ENCODE measurements at places on chromosomes 5 and 9. TPM values are rescaled to one million over a fixed set of nuclear protein-coding genes. Genes with fewer than 3 reads are reported as not detected.

DNA sequence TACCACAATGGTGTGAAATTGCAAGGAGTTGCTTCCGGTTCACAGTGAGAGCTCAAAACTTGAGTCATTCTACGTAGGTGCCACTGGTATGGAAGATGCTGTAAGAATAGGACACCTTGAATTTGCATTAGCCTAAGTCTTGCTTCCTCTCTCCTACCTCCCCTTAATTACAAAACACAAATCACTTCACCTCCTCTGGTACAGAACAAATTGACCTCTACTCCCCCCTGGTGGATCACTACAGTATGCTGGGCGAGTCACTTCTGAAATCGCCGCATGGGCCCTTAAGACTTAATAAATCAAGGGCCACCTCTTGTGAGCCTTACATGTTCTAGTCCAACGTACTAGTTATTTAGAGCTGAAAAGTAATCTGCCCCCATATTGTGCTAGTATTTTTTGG lies 145.3 kb upstream of the SMARCA2 start:
- DNase-seq, result peak; percentile 38

GRCh38 chr9:120716483-120716882 lies 2.2 kb upstream of the MEGF9 start:
- DNase-seq, result no peak

- peak; percentile 97 for DNase-seq
Measured at GRCh38 chr9:124332361-124333202, 74.8 kb downstream of the NEK6 start.

DNA sequence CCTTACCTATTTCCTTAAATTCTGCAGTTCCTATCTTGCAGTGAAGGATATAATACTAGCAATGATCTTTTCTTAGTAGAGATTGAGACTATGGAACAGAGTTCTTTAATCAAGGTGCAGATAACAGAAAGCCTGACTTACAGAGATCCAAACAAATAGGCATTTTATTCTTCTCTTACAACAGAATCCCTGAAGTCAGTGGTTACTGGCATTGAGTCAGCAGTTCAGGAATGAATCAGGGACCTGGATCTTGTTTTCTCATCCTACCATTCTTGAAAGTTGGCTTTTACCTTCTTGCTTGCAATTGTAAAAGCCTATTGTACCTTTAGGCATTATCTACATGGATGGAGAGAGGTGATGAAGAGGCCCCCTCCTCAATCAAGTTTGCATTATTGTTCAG lies 47.5 kb upstream of the TLE4 start:
- DNase-seq, result no peak

DNA sequence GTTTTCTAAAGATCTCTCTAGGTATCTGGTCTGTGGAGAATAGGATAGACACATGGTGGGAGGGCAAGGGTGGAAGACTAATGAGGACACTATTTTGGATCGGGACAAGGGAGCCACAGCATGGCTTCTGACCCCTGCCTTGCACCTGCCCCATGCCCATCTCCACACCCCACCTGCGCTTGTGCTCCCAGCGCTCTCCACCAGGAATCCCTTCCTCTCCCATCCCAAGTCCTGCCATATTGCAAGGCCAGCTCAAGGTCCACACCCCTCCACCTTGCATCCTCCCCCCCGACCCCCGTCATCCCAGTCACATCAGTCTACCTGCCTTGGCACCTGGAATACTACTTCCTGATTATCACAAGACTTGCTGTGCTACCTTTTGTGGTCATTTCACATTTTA lies 44.2 kb upstream of the RETREG1 start:
- DNase-seq, result no peak

GRCh38 chr5:98296426-98296825 lies 477.0 kb upstream of the RGMB start:
- DNase-seq, result no peak

DNA sequence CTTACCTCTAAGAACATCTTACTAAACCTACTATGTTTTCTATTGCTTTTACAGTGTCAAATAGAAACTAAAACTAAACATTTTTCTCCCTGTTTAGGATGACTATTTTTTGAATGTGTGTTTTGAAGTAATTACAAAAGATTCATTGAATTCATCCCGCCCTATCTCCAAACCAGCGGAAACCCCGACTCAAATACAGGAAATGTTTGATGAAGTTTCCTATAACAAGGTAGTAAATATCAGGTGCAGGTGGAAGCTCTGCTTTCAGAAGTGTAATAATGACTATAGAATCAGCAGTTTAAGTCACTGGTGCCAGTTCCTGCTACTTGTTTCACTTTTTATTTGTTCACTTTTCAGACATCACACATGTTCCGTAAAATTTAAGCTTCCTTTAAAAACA lies 20.0 kb downstream of the ERAP2 start:
- no peak for DNase-seq

GRCh38 chr5:32760091-32760509 lies 49.0 kb downstream of the NPR3 start:
- DNase-seq, result no peak

- peak; percentile 10 for DNase-seq
Measured at GRCh38 chr5:106522296-106522695, 1148.4 kb downstream of the EFNA5 start.

Gene PSD2
- total RNA-seq, result 0.10 TPM

DNA sequence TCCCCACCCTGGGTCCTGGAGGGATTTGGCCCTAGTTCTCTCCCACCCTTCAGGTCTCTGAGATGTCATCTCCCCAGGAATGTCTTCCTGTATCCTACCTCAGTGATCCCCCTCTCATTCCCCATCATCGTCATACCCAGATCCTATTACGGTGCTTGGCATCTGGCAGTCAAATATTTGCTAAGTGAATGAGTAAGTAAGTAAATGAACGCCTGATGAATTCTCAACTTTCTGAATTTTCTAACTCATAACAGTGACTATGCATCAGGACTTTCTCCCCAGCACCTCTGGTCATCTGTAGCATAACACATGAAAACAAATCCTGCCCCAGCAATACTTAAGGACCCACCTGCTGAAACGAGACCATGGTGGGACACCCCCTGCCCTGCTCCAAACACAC lies 244.2 kb downstream of the EBF1 start:
- DNase-seq, result no peak

Gene INSL6
- total RNA-seq, result not detected

DNA sequence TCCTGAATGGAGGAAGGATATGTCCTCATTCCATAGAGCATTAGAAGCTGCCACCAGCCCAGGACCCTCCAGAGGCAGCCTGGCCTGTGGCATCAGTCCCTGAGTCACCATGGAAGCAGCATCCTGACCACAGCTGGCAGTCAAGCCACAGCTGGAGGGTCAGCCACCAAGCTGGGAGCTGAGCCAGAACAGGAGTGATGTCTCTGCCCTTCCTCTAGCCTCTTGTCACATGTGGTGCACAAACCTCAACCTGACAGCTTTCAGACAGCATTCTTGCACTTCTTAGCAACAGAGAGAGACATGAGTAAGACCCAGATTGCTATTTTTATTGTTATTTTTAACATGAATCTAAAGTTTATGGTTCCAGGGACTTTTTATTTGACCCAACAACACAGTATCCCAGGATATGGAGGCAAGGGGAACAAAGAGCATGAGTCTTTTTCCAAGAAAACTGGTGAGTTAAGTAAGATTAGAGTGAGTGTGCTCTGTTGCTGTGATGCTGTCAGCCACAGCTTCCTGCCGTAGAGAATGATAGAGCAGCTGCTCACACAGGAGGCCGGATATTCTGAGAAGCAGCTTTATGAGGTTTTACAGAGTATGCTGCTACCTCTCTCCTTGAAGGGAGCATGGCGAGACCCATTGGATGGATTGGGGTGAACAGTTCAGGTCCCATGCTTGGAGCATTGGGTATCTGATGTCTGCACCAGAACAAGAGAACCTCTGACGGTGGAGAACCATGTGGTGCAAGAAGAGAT lies 13.0 kb upstream of the CYFIP2 start:
- DNase-seq, result no peak

DNA sequence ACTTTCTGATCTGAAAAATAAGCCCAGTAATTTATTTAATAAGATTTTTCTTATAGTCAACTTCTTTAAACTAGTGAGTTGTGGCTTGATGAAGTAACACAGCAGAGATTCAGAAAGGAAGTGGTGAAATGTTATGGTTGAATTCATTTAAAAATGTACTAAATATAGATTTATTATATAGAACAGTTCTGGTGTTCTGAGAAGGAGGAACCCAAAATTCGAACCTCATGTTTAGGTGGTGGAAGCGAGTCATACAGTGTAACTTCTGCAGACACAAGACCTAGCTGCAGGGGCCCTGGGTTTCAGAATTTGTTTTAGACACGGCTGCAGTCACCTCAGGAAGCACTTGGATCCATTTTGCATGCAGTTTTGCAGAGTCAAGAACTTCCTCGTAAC lies 188.2 kb downstream of the TRIO start:
- no peak for DNase-seq

Gene SHISAL2B
- total RNA-seq, result not detected

Gene OR13F1
- not detected for total RNA-seq

- DNase-seq, result no peak
Measured at GRCh38 chr5:68405026-68405684, 189.6 kb downstream of the PIK3R1 start.

DNA sequence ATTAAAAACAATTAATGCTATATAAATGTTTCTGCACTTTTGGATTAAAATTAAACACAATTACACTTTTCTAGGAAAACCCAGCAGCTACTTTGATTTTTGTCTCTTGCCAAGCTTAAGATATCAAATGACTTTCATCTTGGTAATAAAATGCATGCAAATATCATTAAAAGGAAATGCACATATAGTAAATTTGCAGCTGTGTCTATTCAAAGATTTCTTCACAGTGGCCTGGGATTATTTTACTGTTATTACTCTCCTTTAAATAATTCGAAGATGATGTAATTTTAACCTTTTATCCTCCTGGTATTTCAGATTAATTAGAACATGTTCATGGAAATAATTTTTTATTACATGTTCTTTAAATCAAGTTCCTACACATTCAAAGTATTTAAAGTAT lies 529.5 kb upstream of the RGMB start:
- no peak for DNase-seq

Gene PCDHGB4
- 5.9 TPM for total RNA-seq

DNA sequence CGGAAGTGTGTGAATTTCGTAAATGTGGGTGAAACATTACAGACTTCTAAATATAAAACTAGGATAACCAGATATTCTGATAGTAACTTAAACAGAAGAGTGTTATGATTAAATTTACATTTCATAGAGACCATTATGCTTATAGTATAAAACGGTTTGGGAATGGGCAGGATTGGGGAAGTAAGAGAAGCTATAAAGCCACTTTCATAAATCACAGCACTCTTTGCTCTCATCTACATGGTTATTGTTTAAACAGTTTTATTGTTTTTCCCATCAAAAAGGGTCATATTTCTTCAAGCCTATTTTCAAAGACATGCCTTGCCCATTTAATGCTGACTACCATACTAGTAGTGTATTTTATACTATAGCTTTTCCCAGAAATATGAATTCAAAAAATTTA lies 9.2 kb downstream of the ZFR start:
- DNase-seq, result no peak

GRCh38 chr9:120593955-120594277 lies 13.9 kb upstream of the CDK5RAP2 start:
- no peak for DNase-seq

- peak; percentile 53 for DNase-seq
Measured at GRCh38 chr5:16726538-16726946, 109.7 kb upstream of the RETREG1 start.

- no peak for DNase-seq
Measured at GRCh38 chr5:83378624-83379289, 92.8 kb upstream of the VCAN start.

Gene GHR
- 13.4 TPM for total RNA-seq

GRCh38 chr5:125085797-125086505 lies 339.5 kb upstream of the ZNF608 start:
- no peak for DNase-seq

- peak; percentile 70 for DNase-seq
Measured at GRCh38 chr9:121038804-121039203, 11.3 kb downstream of the C5 start.

DNA sequence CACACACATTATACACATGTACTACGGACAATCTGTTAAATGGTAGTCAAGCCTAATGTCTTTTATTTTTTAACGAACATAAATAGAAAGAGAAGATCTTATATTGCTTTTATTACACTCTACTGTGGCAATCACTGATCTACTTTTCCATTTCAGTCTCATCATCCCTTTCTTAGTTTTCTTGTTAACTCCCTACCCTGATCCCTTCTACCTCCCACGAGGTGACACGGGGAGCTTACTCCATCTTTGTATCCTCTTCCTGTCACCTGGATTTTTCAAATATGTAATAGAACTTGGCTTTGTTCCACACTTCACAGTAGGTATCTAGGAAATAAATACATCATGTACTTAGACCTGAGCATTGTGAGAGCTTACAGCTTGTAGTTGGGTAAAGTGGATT lies 211.0 kb downstream of the PIK3R1 start:
- no peak for DNase-seq

DNA sequence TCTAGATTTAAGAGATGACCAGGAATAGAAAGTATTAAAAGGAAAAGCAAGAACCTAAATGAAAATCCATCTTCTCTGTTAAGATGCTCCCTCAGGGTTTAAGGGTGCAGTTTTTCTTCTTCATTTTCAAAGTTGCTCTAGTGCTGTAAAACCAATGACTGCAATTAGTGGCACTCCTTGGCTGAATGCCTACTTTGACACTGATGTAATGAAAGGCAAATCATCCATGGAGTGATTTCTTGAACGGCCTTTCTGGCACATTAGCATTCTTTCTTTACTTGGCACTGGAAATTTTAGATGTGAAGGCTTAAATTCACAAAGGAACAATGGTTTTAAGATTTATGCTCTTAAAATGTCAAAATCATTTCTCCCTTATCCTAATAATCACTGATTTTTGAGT lies 19.3 kb upstream of the ISCA1 start:
- no peak for DNase-seq

DNA sequence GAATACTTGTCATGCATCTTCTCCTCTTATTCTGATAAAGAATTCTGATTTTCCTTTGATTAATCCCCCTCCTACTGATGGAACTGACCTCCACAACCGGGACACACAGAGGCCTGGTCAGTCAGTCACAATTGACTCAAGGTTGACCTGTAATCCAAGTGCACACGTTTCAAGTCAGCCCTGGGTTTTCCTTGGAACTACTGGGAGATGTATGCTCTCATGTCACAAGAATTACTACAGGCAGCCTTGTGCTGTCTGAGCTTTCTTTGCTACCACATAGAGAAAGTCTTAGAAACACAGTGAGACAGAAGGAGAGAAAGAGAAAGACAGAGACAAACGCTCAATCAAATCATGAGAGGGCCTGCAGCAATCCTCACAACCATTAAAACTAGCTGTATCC lies 345.8 kb downstream of the PDE4D start:
- DNase-seq, result no peak

DNA sequence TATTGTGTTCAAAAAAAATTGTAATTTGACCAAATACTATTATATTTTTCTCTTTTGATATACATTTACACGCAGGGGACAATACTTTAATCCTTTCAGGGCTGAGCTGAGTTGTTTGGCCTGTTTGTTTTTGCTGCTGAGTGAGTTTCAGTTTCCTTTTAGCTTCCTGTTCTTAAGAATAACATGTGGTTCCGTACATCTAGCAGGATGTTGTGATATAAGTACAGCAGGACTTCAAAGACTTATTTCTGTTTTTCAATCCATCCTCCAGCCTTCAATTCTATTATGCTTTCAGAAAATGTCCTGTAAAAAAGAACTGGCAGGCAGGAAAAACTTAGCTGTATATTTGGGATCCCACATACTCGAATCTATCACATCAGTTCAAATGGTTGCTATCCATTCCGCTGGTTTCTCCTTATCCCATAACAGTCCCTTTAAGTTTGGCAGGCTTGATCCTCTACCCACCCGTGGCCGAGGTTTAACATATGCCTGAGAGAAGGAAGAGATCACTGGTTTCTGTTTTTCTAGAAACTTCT lies 1037.3 kb upstream of the ACO1 start:
- DNase-seq, result peak; percentile 21

All from tongue (tissue), 3 donors.